ENCODE measurements at places on chromosomes 2 and 18.

DNA sequence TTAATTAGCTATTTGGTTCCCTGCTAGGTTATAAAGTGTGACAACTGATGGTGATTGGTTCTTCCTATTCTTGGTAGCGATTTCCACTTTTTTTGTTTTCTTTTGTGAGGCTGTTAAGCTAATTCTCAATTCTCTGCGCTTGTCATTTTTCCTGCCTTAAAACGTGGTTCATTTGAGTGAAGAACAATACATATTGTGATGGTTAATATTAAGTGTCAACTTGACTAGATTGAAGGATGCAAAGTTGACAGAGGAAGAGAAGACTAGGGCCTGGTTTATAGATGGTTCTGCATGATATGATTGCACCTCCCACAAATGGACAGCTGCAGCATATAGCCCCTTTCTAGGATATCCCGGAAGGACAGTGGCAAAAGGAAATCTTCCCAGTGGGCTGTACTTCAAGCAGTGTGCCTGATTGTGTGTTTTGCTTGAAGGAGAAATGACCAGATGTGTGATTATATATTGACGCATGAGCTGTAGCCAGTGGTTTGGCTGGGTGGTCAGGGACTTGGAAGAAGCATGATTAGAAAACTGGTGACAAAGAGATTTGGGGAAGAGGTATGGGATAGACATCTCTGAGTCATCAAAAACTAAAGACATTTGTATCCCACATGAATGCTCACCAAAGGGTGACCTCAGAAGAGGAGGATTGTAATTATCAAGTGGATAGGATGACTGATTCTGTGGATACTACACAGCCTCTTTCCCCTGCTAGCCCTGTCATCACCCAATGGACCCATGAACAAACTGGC lies 39.4 kb upstream of the ZNF804A start:
- DNase-seq, result no peak

- no peak for DNase-seq
These were observed 505.4 kb upstream of the MYT1L start for GRCh38 chr2:2836343-2837070.

DNA sequence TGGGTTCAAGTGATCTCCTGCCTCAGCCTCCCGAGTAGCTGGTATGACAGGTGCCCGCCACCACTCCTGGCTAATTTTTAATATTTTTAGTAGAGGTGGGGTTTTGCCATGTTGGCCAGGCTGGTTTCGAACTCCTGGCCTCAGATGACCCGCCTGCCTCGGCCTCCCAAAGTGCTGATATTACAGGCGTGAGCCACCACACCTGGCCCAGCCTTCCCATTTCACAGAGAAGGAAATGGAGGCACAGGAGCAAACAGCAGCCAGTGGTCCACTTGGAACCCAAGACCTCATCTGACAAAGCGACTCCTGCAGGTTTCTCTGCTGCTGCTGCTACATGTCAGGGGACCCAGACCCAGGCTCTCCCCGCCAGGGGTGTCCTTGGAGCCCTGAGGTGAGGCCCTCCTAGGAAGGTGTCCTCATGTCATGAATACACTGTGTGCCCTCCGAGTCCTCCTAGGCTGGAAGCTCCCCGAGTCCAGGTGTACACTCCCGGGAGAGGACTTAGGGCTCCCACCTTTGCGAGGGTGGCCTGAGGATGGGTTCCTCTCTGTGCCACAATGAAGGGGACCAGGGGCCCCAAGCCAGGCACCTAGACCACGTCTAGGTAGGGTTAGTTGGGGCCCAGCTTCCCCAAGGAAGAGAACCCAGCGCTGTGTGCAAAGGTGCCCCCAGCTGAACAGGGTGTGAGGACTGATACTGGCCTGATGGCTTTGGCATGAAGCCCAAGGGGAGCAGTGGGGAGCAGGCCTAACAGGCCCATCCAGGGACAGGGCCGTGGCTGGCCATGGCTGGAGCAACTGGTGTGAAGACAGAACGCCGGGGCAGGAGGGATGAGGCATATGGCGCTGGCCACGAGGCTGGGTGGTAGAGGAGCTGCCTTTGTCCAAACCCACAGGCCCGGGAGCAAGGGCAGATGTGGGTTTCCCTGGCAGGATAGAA lies 56.1 kb downstream of the HS6ST1 start:
- no peak for DNase-seq

DNA sequence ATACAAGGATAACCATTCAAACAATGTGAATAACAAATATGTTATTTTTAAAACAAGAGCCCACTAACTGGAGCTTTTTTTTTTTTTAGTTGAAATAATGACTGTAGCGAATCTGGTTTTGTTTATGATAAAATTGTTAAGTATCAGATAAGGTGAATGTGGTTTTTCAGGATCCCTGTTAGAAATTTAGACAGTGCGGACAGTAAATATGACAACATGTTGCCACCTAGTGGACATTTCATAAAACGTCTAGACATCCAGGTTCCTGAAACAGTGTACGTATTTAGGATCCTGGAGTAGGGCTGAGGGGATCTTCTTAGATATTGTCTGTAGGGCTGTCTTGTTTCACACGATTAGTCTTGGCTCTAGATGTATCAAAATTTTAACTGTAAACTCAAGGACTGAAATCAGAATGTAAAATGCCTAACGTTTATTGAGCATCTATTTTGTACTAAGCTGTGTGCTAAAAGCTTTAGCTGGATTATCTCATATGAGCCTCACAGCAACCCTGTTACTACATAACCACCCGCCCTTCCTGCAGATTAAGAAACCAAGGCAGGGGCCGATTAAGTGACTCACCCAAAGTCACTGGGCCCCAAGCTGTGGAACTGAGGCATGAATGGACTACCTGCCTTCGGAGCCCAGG lies 23.9 kb upstream of the CCDC68 start:
- peak; percentile 29 for DNase-seq

- no peak for DNase-seq
These were observed 2.8 kb upstream of the PPP4R3B start for GRCh38 chr2:55620123-55620779.

GRCh38 chr2:134232868-134233727 lies 20.8 kb upstream of the MGAT5 start:
- DNase-seq, result no peak

DNA sequence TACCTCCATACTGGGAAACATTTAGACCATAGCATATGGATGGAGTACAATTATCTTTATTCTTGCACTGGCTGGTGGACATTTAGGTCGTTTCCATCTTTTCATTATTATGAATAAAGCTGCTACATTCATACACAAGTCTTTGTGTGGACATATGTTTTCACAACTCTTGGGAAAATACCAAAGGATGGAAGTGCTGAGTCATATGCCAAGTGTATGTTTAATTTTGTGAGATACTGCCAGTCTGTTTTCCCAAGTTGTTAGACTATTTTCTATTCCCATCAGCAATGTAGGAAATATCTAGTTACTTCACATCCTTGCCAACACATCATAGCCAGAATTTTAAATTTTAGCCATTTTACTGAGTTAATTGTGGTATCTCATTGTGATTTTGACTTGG lies 91.5 kb downstream of the GALNT13 start:
- no peak for DNase-seq

DNA sequence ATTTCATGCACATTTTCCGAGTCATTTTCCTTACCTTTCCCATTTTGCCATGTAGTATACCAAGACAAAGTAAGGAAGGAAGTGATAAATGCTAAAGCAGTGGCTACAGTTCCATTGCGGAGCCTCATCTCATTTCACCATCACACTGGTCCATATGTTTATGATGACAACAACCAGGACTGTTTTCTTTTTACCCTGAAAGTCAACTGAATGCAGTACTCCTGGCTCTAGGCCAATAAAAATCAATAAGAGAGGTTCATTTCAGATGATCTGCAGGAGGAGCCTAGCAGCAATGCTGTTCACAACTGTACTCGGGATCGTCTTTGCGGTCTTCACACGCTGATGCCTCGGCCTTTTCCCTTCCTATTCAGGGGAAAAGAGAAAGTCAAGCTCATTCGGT lies 4.7 kb downstream of the MGAT4A start:
- DNase-seq, result no peak

DNA sequence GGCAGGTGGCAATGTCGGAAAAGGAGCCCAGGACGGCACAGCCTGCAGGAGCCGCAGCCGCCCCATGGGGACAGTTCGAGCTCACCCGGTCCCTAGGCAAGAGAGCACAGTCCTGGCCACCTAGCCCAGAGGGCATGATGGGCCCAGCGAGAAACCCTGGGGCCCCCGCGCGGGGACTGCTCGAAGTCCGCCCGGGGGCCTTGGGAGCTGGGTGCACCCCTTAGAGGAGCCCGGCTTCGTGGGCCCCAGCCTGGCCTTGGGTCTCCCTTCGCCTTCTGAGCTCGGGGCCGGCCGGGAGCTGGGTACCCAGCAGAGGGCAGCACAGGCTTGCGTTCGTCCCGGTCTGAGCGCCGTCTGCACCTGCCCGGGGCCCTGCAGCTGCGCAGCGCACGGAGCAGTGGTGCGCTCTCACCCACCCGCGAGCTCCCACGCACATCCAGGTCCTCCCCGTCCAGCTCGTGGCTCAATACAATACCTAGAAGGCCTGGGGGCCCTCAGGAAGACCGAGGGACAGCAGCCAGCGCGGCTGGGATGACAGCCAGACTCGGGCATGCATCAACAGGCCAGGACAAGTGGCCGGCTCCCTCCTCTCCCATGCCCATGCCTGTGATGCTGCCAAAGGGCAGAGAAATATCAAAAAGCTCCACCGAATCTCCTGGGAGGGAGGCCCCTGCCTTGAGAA lies 96.2 kb upstream of the ZNF532 start:
- peak; percentile 95 for DNase-seq

DNA sequence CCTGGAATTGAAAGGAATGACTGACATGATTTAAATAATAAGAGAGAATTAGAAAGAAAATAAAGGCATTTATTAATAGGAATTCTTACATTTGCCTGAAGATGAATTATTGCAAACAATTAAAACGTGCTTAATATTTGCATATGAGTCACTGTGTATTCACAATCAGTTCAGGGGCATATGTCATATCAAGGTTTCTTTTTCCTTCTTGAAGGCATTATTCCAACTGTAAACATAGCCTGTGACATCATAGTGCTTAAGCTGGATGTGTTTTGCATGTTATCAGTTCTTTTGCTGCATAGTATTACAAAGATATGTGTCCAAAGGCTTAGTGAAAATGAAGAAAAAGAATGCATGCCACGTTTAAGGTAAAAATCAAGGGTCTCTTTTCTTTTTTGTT lies 80.8 kb downstream of the MEIS1 start:
- no peak for DNase-seq

- DNase-seq, result no peak
These were observed 58.9 kb upstream of the STK17B start for GRCh38 chr2:196230061-196230854.

DNA sequence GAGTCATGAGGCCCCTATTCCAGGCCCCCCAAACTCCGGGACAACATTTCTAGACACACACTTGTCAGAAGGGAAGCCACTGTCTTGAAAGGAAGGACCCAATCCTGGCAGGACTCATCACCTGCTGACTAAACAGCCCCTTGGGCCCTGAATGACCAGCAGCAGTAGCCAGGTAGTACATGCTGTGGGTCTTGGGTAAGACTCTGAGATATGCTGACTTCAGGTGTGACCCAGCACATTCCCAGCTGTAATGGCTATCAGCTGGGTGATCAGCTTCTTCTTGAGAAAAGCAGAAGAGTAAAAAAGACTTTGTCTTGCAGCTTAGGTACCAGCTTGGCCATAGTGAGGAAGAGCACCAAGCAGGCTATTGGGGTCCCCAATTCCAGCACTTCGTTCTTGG lies 35.6 kb downstream of the CLHC1 start:
- DNase-seq, result no peak

DNA sequence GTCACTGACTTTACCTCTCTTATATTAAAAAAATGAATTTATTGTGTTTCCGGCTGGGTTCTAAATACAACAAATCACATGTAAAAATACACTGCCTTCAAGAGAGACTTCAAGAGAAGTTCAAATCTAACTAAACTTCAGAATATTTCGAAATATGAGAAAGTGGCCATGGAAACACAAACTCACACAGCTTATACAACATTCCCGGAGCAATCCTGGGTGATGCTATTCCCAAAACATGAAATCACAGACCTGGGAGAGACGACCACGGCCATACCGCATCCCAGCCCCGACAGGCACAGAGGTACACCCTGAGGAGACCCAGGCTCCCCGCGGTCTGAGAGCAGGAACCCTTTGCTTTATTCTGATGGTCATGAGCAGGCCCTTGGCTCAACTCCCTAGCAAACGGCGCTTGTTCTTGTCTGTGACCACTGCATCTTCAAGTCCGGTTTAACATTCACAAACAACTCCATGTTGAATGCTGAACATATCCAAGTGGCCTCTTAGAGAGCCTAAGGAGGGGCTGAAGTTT lies 185.4 kb upstream of the REV1 start:
- no peak for DNase-seq

GRCh38 chr2:188385857-188386256 lies 94.2 kb downstream of the GULP1 start:
- DNase-seq, result no peak

GRCh38 chr2:164436131-164436530 lies 185.2 kb downstream of the GRB14 start:
- DNase-seq, result peak; percentile 51

DNA sequence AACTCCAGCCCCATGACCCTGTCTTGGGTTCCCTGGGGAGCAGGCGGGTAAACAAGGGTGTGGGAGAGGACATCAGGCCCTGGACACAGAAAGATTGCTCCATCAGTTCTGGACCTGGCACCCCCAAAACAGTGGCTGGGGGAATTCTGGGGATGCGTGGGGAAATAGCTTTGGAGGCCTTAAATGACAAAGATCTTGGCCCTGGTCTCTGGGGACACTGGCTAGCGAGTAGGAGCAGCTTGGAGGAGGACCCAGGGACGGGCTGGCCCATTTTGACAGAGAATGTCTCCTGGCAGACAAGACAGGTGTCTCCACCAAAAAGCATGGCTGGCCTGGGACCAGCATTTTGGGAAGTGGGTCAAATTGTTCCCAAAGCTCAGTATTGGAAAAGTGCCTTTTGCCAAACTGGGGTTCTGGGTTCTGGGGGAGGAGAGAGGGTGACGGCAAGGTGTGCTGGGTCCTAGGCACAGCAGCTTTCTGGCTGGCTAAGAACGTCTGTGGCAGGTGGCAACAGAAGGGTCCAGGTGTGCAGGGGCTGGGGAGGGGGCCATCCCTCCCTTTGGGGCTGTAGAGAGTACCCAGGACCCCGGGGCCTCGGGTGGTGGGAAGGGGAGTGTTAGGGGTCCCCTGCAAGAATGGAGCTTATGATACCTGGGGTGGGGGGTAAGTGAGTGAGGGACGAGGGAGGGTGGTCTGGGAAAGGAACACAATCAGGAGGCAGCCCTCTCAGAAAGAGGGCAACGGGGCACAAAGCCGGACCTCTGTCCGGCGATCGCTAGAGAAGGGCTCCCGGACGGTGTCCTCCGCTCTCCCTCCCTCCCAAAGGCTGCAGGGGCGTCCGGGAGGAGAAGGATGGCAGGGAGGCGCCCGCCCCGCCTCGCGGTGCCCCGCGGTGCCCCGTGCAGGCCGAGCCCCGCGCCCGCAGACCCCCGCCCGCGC lies 556 bp downstream of the CYRIA start:
- DNase-seq, result peak; percentile 47
